ENCODE measurements at places on chromosomes 6 and 20. TPM values are rescaled to one million over a fixed set of nuclear protein-coding genes. Genes with fewer than 3 reads are reported as not detected.

GRCh38 chr6:158991017-158991723, 8.8 kb downstream of the RSPH3 start:
- H3K27me3 ChIP-seq: no peaks in the 10 kb centered on the region
- no peak overlapping the region for H3K4me3 ChIP-seq
- DNase-seq: no peak
- H3K27ac ChIP-seq: no peak overlapping the region
- peaks cover 38% of the 10 kb centered on the region for H3K36me3 ChIP-seq

GRCh38 chr6:131972741-131973140, 21.6 kb upstream of the CCN2 start:
- no peak overlapping the region for H3K4me3 ChIP-seq
- no peak for DNase-seq
- no peaks in the 10 kb centered on the region for H3K36me3 ChIP-seq
- no peak overlapping the region for H3K27ac ChIP-seq

Gene RRAGD
- total RNA-seq: 14.0 TPM

- no peak overlapping the region for H3K27ac ChIP-seq
- no peak overlapping the region for H3K4me3 ChIP-seq
- no peaks in the 10 kb centered on the region for H3K27me3 ChIP-seq
- peaks cover 4% of the 10 kb centered on the region for H3K4me1 ChIP-seq
- DNase-seq: no peak
- no peaks in the 10 kb centered on the region for H3K36me3 ChIP-seq
Measured at GRCh38 chr6:114312931-114313330, 29.9 kb downstream of the HS3ST5 start.

- no peak for DNase-seq
- H3K36me3 ChIP-seq: no peaks in the 10 kb centered on the region
- no peaks in the 10 kb centered on the region for H3K27me3 ChIP-seq
- no peak overlapping the region for H3K4me3 ChIP-seq
- H3K27ac ChIP-seq: no peak overlapping the region
Measured at GRCh38 chr6:138663892-138664291, 109.7 kb upstream of the CCDC28A start.

Gene PBOV1
- not detected for total RNA-seq

Gene C6orf58
- 0.82 TPM for total RNA-seq

- H3K4me3 ChIP-seq: peak overlapping the region; percentile 76
- peaks cover 29% of the 10 kb centered on the region for H3K4me1 ChIP-seq
Measured at GRCh38 chr6:65416621-65417020, 290.4 kb downstream of the EYS start.
